ENCODE measurements at places on chromosomes 4 and X. TPM values are rescaled to one million over a fixed set of nuclear protein-coding genes. Genes with fewer than 3 reads are reported as not detected.

DNA sequence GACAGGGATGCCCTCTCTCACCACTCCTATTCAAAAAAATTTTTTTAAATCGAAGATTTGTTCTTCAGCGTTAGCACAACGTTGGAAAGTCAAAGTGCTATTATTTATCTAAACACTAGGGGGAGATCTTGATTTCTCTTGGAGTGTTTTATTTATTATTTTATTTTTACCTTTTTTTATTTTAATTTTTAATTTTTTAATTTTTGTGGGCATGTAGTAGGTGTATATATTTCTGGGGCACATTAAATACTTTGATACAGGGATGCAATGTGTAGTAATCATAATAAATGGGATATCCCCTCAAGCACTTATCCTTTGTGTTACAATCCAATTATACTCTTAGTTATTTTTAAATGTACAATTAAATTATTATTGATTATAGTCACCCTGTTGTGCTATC, 37.4 kb upstream of the SLC10A4 start:
- no peak for DNase-seq

- no peak for DNase-seq
These were observed 121.9 kb upstream of the ANK2 start for GRCh38 chr4:112927544-112927943.

DNA sequence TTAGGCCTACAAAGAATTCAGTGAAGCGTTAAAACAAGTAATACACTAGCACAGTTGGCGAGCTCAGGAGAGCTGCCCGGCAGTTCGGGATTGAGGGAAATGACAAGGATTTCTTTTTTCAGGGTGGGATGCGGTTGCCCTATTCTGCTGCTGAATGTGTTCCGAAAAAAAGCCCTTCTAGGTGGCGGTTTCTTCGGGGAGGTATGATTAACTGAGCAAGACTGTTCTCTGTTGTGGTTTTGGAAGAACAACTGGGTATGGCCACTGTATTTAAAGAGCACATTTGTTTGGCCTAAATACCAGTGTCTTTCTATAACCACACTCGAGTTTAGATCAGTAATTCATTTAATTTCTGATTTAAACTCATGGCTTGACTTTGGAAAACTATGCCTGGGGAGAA, 459.7 kb upstream of the FAT1 start:
- DNase-seq, result no peak

GRCh38 chrX:18039023-18039422, 177.9 kb upstream of the RAI2 start:
- no peak for DNase-seq

- DNase-seq, result no peak
These were observed 189.5 kb downstream of the GASK1B start for GRCh38 chr4:157983300-157983699.

- no peak for DNase-seq
These were observed 14.6 kb downstream of the LETM1 start for GRCh38 chr4:1841201-1841886.

GRCh38 chrX:104659005-104659744, 93.2 kb downstream of the IL1RAPL2 start:
- DNase-seq, result no peak

DNA sequence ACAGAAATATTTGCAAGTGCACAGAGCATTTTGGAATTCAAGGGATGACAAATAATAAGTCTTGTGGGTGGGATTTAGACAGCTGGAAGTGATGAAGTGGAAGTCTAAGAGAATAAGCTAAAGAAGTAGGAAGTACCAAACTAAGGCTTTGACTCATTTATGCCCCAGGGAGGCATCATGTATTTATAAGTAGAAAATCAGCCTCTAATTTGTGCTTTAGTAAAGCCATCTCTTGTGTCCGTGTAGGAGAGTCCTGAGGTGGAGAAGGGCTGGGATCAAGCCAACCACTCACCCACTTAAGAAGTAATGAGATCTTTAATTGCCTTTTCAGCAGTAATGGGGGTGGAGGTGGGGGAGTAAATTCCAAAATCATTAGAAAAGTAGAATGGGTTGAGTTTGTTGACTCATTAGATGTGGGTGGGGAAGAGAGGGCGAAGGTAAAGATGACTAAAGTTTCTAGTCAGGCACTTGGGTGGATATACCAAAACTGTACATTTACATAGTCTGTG, 356.7 kb downstream of the STIM2 start:
- DNase-seq, result no peak

The ADAM29 gene
- not detected for total RNA-seq

The SH3RF1 gene
- 0.42 TPM for total RNA-seq

The GPC4 gene
- total RNA-seq, result not detected

The GPRIN3 gene
- 89.7 TPM for total RNA-seq

The IL1RAPL1 gene
- not detected for total RNA-seq

The PHEX gene
- 0.91 TPM for total RNA-seq

All from T-helper 17 cell (primary cell).